ENCODE measurements at places on chromosomes 5 and 9.

GRCh38 chr9:6930827-6931226 lies 173.1 kb downstream of the KDM4C start:
- no peak for DNase-seq

GRCh38 chr5:138686668-138687067 lies 66.6 kb upstream of the CTNNA1 start:
- no peak for DNase-seq

DNA sequence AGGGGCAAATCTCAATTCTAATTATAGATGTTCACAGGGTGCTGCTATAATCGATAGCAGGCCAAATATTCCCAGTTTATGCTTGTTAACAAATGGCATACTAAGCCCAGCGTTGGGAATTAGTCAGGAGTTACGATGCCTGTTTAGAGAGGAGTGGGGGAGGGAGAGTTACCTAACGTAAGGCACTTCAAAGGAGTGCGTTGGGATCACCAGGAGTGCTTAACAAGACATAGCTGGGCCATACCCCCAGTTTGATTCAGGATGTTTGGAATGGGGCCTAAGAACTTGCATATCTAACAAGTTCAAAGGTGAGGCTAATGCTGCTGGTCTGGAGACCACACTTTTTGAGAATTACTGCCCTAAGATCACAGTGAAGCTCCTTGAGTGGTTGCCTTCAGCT lies 14.5 kb upstream of the SRP19 start:
- DNase-seq: no peak

GRCh38 chr5:7834982-7835381 lies 16.0 kb downstream of the CFAP90 start:
- no peak for DNase-seq

DNA sequence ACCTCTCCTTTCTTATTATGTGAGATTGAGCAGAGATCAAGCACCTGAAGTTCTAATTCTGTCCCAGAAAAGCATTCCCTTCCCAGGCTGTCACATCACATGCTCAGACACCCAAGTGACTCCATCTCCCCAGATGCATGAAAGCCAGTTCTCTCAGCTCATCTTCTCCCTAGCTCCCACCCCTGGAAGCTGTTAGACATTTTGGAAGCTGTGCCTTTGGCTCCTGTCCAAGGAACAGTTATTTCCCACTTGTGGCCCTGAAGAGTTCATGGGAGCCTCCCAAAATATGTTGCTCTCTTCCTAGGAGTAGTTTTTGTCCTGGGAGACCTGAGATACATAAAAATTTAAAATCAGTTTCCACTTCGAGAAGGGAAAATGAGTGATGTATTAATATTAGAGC lies 161.4 kb upstream of the GAS1 start:
- DNase-seq: no peak

GRCh38 chr5:2709976-2710689 lies 41.3 kb downstream of the IRX2 start:
- no peak for DNase-seq

DNA sequence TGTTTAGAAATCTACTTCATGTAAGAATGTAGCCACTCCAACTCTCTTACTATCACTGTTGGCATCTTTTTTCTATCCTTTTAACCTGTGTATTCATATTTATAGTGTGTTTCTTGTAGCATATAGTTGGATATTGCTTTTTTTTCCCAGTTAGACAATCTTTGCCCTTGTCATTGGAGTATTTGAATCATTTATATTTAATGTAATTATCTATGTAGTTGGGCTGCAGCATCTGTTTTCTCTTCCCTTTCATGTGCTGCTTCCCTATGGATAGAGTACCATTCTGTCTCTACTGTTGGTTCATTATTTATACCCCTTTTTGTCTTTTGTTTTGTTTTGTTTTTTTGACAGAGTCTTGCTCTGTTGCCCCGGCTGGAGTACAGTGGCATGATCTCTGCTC lies 45.2 kb upstream of the PPP2CA start:
- no peak for DNase-seq

DNA sequence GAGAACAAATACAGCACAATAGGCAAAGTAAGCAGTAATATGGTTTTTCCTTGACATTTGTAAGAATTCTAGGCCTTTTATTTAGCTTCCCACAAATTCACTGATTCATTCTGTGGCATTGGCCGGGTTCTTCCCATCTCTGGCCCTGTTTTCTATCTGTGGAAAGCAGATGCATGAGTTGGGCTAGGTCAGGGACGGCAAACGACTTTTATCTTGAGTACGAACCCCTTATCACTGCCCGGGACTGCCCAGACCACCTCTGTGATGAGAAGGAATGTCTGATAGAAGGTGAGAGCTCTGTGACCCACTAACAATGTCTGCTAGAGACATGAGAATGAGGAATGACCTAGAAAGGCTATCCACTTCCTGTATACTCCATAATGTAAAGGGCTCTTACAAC lies 35.4 kb upstream of the ADAM19 start:
- no peak for DNase-seq

- DNase-seq: no peak
These were observed 1.2 kb upstream of the CDC14B start for GRCh38 chr9:96620832-96621269.

- no peak for DNase-seq
These were observed 42.5 kb upstream of the EFNA5 start for GRCh38 chr5:107713228-107713627.

- no peak for DNase-seq
These were observed 1977.7 kb upstream of the CDH9 start for GRCh38 chr5:29016067-29016466.

DNA sequence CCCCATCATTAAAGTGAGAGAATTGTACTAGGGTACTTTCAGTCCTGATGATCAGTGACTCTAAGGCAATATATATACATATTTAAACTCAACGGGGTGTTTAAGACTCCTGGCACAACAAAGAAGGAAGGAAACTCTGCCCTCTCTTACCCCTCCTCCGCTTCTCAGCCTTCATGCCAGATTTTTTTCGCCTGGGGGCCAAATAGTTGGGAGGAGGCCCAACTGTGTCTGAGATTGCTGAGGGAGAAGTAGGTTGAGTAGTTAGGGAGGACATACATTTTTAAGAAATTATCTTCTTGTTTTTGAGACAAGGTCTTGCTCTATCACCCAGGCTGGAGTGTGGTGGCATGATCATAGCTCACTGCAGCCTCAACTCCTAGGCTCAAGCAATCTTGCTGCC lies 127.7 kb upstream of the SHB start:
- DNase-seq: no peak

GRCh38 chr9:114631166-114631565 lies 20.1 kb downstream of the TMEM268 start:
- DNase-seq: no peak

DNA sequence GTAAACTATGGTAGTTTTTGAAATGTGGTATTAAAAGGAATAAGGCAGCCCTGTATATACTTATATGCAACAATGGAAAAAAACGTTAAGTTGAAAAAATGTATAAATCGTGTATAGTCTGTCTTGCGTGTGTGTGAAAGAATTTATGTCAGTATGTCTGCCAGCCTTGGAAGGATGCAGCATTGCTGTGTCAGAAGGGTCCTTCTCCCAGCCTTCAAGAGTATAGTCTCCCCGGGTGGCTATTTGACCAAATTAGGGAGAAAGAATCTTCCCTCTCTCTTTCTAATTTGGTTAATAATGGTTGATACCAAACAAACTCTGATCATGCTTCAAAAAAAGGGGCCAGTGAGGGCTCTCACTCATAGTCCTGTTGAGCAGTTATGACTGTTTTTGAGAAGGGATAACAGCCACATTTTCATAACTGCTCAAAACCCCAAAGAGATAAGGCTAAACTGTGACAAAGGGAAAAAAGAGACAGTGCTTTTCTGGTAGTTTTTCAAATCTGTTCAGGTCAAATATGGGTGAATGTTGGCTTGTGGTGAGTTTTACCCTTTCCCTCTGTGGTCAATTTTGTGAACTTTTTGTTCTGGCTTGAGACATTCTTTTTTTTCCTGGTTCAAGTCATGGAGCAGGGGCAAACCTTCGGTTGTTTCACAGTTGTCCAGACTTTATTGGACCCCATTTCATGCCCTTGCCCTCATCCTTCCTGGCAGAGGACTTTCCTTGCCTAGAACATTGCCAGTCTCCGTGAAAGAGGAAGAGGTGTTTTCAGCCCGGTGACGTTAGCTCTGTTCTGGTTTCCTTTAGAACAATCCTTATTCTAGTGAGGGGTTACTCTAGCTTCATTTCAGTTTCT lies 21.0 kb downstream of the SNX30 start:
- no peak for DNase-seq

- DNase-seq: no peak
These were observed 30.5 kb upstream of the LPAR1 start for GRCh38 chr9:111068771-111069170.

- no peak for DNase-seq
These were observed 265.9 kb downstream of the ICE1 start for GRCh38 chr5:5688194-5688924.

- DNase-seq: no peak
These were observed 566.8 kb upstream of the PTGER4 start for GRCh38 chr5:40112875-40113274.

- DNase-seq: no peak
These were observed 77.8 kb upstream of the SPIN1 start for GRCh38 chr9:88310310-88310980.

DNA sequence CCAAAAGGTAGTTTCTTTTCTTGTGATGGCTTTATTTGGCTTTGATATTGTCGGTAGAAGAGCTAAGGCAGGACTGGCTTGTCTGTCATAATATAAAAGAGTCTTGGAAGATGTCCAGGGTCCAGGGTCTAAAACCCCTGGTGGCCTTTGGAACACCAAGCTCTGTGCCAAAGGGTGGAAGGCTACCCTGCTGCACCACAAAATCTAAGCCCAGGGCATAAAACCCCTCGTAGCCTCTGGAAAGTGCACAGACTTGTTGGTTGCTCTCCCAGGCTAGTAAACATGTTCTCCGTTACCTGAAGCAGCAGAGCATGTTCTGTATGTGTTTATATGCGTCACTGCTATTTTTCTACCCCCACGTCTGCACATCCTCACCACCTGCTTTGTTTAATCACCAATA lies 75.5 kb downstream of the OSTF1 start:
- no peak for DNase-seq

- DNase-seq: no peak
These were observed 101.5 kb downstream of the VAV2 start for GRCh38 chr9:133890583-133890982.

DNA sequence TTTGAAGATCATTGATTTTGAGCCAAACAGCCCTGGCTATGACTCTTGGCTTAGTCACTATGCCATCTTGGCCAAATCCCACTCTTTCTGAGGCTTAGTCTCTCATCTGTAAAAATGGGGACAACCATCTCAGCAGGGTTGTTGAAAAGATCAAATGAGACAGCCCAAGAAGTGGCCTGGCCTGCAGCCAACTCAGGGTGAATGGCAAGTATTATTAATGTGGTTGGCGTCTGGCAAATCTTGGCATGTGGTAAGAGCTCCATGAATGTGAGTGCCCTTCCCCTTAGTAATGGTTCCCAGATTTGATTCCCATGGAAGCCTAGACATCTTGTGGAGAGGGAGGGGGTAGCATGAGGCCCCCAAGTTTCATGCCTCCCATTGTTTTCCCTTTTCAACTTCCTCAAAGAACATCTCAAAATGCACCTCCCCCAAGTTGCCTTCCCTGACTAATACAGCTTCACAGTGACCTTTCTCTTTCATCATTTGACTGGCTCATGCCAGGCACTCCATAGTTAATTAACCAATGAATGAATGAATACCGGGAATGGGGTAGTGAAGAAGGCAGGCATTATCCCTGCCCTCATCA lies 11.8 kb upstream of the TGFBI start:
- DNase-seq: no peak

- DNase-seq: no peak
These were observed 23.2 kb downstream of the MTAP start for GRCh38 chr9:21825637-21826036.

DNA sequence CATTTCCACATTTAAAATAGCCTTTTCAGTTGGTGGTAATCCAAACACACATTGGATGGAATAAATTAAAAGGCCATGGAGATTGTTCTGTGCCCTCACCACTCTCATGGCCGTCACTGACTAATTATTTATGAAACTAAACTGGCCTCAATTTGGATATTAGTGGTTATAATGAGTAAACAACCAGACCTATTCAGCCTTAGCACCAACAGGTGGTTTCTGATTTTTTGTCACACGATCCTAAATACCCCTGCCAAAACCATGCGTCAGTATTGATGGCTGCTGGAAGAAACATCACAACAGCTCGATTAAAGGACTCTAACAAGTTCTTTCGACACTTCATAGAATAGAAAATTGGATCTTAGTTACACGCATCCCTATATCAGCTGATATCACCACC lies 276.0 kb upstream of the DAP start:
- no peak for DNase-seq

DNA sequence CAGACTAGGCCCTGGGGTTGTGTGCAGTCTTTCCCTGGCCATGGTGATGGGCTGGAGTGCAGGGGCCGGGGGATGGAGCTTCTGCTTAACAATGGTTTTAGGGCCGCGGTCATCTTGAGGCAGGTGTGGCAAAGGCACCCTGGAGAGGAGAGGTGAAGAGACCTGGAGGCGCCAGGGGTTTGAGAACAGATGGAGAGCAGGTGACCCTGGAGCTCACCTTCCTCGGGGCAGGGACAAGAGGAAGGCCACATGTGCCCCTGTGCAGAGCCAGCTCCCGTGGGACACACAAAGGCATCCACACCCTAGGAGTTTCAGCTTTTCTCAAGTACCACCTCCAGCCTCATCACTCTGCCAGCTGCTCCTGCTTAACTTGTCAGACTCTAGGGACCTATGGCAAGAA lies 46.4 kb upstream of the SH3GL2 start:
- no peak for DNase-seq

DNA sequence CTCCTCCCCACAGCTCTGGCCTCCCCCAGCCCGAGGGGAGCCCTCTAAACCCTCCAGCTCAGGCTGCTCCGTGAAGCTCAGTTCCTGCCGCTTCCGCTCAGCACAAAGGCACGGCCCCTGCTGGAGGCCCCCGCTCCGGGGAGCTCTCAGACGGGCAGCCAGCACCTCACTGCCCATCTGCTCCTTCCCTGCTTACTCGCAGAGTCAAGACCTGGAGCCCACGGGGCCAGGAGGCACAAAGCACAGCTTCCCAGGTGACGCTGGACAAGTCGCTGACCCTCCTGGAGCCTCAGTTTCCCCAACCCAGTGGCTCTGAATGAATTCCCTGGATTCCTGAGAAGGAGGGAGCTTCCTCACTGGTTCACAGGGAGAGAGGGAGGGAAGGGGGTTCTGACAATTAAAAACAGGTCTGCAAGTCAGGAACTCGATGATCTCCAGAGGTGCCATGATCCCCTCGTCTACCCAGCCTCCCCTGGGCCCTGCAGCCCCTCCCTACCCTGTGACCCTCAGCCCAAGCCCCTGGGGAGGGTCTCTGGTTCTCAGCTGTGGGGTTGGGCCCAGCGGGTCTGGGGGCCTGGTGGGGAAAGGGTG lies 36.2 kb downstream of the VAV2 start:
- DNase-seq: no peak

- no peak for DNase-seq
These were observed 18.9 kb downstream of the TRIP13 start for GRCh38 chr5:911601-912000.

GRCh38 chr5:103953601-103954382 lies 391.2 kb upstream of the NUDT12 start:
- no peak for DNase-seq

GRCh38 chr9:75892216-75892911 lies 1.9 kb downstream of the PCSK5 start:
- DNase-seq: peak; percentile 10

- no peak for DNase-seq
These were observed 426.2 kb downstream of the ANXA1 start for GRCh38 chr9:73577848-73578247.

GRCh38 chr5:51652980-51653379 lies 269.7 kb downstream of the ISL1 start:
- DNase-seq: no peak

- no peak for DNase-seq
These were observed 68.1 kb downstream of the ARHGEF28 start for GRCh38 chr5:73694089-73694488.
